ENCODE measurements at places on chromosomes 11 and 22.

GRCh38 chr22:23714596-23715578 is 24.1 kb downstream of the RGL4 start:
- H3K36me3 ChIP-seq, result peaks cover 7% of the 10 kb centered on the region
- no peak overlapping the region for H3K27ac ChIP-seq
- no peak for DNase-seq
- peaks cover 5% of the 10 kb centered on the region for H3K4me1 ChIP-seq

GRCh38 chr11:73465871-73466270 is 89.7 kb downstream of the RELT start:
- H3K27me3 ChIP-seq, result no peaks in the 10 kb centered on the region
- no peak for DNase-seq
- H3K4me3 ChIP-seq, result no peak overlapping the region
- peaks cover 9% of the 10 kb centered on the region for H3K36me3 ChIP-seq
- peaks cover 18% of the 10 kb centered on the region for H3K4me1 ChIP-seq
- H3K27ac ChIP-seq, result no peak overlapping the region

DNA sequence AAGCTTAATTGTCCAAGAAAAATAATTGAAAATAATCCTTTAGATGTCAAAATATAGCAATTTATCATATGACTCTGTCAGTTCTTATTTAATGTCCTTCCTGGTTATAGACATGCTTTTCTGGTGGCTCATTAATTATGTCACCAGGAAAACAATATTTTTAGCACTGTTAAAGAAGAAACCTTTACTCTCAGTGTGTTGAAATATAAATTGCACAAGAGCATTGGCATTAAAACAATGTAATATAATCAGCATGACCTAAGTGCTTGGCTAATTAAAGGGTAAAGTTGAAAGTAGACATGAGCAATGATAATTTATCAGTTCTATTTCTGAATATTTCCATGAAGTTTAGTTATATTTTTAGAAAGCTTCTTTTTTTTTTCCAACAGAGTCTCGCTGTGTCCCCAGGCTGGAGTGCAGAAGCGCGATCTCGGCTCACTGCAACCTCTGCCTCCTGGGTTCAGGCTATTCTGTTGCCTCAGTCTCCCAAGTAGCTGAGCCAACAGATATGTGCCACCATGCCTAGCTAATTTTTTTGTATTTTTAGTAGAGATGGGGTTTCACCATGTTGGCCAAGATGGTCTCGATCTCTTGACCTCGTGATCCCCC is 232.3 kb downstream of the JRKL start:
- H3K27ac ChIP-seq, result no peak overlapping the region
- H3K27me3 ChIP-seq, result peaks cover 25% of the 10 kb centered on the region
- H3K36me3 ChIP-seq, result no peaks in the 10 kb centered on the region
- no peaks in the 10 kb centered on the region for H3K4me1 ChIP-seq
- H3K4me3 ChIP-seq, result no peak overlapping the region
- DNase-seq, result no peak

DNA sequence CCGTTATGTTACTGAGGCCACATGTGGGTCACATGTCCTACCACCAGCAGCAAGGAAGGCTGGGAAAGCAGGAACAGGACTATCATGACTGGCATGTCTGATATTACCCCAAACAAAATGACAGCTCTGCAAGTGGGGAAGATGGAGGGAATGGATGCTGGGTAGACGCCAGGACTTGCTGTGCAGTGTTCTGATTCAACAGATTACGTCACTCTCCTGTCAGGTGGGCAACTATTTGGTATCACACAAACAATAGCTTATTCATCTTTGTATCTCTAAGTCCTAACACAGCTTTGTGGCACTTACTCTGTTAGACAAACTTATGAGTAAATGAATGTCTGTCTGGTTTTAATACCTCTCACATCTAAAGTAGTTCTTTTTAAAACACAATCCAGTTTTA is 105.2 kb downstream of the SPON1 start:
- no peaks in the 10 kb centered on the region for H3K36me3 ChIP-seq
- no peak overlapping the region for H3K27ac ChIP-seq
- peaks cover 7% of the 10 kb centered on the region for H3K27me3 ChIP-seq
- H3K4me3 ChIP-seq, result no peak overlapping the region

GRCh38 chr11:4769838-4770237 is at the start of gene OR51F1:
OR51F1 (minus strand) TSS chr11:4769938; CDS start chr11:4769938, 0 bp downstream.
- H3K27me3 ChIP-seq, result no peaks in the 10 kb centered on the region
- H3K4me3 ChIP-seq, result no peak within 1 kb of the TSS
- H3K27ac ChIP-seq, result no peak within 1 kb of the TSS
- H3K4me1 ChIP-seq, result no peaks in the 10 kb centered on the region
- no peaks in the 10 kb centered on the region for H3K36me3 ChIP-seq
- DNase-seq, result no peak

- H3K4me1 ChIP-seq, result peaks cover 12% of the 10 kb centered on the region
- H3K4me3 ChIP-seq, result no peak overlapping the region
- no peaks in the 10 kb centered on the region for H3K36me3 ChIP-seq
- no peak for DNase-seq
- H3K27me3 ChIP-seq, result peaks cover 22% of the 10 kb centered on the region
Observed at GRCh38 chr11:79487412-79487811, 46.6 kb upstream of the TENM4 start.

DNA sequence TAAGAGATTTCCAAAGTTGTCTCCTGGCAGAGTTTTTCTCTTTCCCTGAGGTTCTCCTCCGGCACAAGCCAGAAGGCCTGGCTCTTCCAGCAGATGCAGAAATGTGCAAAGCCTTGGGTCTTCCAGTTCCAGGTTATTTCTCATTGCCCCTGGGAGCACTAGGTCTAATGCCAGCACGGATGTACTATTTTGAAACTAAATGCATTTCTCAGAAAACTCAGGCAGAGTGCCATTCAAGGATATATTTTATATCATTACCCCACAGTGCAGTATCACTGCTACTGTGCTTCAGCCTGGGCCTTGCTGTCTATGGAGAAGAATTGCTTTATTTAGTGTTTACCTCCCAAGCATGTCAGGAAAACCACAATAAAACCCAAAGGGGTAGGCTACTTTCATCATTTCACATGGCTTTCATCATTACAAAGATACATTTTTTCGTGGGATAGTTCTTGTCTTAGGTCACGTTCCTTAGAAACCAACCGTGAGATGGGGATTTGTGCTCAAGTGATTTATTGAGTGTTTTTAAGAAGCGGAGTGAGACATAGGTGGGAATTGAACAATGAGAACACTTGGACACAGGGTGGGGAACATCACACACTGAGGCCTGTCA is 22.4 kb upstream of the FZD4 start:
- peaks cover 4% of the 10 kb centered on the region for H3K4me1 ChIP-seq
- no peak for DNase-seq
- no peaks in the 10 kb centered on the region for H3K36me3 ChIP-seq
- no peaks in the 10 kb centered on the region for H3K27me3 ChIP-seq
- H3K27ac ChIP-seq, result no peak overlapping the region

Measured in type B pancreatic cell (in vitro differentiated cells).